ENCODE measurements at places on chromosomes 16 and 17.

DNA sequence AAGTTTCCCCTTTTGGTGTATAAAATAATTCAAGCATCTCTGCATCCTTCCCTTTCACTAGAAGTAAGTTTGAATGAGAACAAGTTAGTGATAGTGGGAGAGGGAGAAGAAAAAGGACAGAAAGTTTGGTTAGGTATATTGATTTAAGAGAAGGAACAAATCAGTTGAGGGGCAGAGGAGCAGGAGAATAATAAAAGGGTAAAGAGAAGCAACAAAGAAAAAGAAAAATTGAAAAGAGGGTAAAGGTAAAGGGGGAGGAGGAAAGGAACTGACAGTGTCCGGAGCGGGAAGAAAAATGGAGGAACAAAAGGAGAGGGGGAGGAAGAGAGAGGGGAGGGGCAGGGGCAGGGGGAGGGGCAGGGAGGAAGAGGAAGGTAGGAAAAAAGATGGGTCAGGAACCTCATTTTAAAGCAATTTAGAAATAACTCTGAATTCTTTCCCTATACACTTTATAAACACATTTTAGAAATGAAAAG lies 6.3 kb upstream of the IGF2BP1 start:
- no peak for DNase-seq

DNA sequence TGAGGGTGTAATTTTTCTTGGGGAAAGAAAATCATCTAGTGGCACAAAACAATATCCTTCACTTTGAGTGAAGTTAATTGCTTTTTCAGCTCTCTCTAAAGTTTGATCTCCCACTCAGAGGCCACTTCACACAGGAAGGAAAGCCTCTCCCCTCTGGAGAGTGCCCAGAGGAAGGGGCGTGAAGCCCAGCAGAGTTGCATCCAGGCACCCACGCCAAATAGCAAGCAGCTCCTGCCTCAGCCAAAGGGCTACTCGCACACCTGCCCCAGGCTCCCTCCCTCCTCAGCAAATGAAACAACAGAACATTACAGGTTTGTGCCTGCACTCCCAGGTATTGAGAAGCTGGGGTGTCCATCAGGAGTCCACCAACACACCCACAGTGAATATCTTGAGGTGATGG lies 183.0 kb upstream of the RPL38 start:
- DNase-seq, result no peak

DNA sequence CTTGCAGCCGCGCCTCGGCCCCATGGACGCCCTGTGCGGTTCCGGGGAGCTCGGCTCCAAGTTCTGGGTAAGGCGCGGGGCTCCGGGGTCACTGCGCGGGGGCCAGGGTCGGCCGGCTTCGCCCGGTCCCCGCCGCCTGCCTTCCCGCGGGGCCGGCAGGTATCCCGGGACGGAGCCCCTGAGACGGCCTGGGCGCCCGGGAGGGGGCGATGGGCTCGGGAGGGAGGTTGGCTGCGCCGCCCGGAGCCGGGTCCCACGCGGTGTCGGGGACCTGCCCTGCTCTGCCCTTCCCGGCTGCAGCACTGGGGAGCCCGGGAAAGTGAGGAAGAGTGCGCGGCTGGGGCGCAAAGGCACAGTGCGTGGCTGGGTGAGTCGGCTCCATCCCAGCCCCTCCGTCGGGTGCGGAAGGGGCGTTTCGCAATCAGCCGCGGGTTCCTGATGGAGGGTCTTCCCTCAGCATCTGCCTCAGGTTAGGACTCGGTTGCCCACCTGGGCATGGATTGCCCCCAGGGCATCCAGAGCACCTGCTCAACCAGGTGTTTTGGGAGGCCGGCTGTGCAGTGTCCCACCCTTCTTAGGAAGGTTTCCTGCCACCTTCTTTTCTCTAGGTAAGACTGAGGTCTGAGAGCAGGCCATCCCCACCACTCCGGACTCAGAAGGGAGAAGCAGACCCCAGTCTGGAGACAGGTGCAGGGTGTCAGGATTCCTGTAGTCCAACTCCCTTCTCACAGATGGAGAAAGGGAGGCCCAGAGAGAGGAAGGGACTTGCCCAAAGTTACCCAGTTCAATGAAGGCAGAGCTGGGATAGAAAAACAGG lies 442 bp downstream of the ABCC3 start:
- no peak for DNase-seq

- DNase-seq, result peak; percentile 72
Observed at GRCh38 chr17:51166987-51167931, 1.0 kb downstream of the NME2 start.

DNA sequence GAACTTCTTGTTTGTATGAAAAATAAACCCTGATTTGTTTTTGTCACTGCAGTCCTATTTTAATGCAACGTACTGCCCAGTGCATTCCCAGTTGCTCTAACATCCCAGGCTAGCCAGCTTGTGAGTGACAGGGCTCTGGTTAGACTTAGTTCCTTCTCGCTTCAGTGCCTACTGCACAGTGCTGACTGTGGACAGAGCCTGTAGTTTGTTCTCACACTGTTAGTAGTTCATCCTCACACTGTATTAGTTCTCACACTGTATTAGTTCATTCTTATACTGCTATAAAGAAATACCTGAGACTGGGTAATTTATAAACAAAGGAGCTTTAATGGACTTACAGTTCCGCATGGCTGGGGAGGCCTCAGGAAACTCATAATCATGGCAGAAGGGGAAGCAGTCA lies 116.6 kb upstream of the SALL1 start:
- no peak for DNase-seq

GRCh38 chr17:16322636-16323035 lies 30.6 kb downstream of the CENPV start:
- DNase-seq, result no peak

DNA sequence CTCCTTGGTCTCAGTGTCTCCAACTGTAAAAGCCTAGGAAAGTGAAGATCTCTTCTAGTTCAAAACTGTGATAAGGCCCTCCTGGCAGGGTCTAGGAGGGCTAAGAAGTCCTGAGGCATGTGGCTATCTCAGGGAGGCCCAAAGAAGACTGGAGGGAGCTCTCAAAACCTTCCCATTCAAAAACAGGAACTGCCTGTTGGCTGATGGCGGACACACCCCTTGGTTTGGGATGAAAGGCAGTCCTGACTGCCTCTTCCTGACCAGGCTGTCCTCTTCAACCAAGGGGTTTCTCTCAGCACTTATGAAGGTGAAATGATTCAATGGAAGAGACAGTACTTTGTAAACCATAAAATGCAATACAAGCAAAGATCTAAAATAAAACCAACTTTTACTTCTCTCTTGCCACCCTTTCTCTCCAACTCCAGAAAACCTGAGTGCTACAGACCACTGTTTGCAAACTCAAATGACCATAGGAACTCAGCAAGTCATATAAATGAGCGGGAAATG lies 4.7 kb downstream of the ZNF764 start:
- no peak for DNase-seq

GRCh38 chr17:4150096-4150495 lies 7.1 kb downstream of the CYB5D2 start:
- no peak for DNase-seq

GRCh38 chr17:32303781-32304288 lies 38.1 kb downstream of the C17orf75 start:
- DNase-seq, result no peak

- no peak for DNase-seq
Observed at GRCh38 chr16:24670623-24671454, 58.6 kb upstream of the TNRC6A start.

DNA sequence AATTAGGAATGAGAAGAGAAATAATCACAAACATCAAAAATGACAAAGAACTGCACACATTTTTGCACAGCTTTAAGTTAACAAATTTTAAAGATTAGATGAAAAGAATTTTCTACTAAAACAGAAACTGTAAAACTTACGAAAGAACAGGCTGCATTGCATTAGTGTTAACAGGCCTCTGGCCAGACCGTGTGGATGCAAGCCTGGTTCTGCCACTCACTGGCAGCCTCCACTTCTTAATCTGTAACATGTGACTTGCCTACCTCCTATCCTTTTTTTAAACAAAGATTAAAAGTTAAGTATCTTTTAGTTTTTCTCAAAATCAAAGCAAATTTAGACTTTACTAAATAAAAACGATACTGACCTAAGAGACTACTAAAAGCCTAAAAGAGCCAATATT lies 37.5 kb downstream of the CREBBP start:
- no peak for DNase-seq

DNA sequence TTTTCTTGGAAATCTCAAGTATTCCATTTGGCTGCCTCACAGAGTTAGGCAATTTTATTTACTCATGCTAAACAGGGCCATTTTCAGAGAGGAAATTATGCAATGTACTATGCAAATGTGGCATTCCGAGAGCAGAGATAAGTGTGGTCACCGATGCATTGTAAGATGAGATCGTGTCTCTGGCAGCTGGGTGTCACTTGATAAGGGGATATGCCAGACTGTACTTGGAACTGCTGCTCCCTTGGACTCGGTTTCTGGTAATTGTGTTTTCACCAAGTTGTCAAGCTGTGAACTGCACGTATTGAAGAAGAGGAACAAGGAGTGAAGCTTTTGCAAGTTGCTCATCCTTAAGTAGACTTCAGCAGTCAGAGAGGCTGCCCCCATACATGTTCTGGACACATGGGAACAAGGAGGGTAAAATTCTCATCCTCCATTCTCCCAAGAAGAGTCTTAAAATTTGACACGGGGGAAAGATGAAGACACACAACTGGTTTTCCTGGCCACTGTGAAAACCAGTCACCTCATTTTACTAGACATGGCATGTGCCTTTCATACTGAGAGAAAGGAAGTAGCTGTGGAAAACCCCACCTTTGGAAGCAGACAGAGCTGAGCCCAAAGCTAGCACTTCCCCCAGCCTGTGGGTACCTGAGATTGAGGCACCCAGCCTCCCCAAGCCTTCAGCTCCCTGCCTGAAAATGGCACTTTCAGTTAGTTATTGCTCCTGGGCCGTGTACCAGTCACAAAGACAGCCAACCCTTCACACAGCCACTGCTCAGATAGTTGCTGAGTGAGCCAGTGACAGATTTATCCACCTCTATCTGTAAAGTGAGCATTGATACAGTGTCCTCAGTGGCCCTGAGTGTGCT lies 150.7 kb downstream of the SOCS1 start:
- no peak for DNase-seq

- no peak for DNase-seq
Observed at GRCh38 chr17:14341866-14342265, 41.0 kb downstream of the HS3ST3B1 start.

DNA sequence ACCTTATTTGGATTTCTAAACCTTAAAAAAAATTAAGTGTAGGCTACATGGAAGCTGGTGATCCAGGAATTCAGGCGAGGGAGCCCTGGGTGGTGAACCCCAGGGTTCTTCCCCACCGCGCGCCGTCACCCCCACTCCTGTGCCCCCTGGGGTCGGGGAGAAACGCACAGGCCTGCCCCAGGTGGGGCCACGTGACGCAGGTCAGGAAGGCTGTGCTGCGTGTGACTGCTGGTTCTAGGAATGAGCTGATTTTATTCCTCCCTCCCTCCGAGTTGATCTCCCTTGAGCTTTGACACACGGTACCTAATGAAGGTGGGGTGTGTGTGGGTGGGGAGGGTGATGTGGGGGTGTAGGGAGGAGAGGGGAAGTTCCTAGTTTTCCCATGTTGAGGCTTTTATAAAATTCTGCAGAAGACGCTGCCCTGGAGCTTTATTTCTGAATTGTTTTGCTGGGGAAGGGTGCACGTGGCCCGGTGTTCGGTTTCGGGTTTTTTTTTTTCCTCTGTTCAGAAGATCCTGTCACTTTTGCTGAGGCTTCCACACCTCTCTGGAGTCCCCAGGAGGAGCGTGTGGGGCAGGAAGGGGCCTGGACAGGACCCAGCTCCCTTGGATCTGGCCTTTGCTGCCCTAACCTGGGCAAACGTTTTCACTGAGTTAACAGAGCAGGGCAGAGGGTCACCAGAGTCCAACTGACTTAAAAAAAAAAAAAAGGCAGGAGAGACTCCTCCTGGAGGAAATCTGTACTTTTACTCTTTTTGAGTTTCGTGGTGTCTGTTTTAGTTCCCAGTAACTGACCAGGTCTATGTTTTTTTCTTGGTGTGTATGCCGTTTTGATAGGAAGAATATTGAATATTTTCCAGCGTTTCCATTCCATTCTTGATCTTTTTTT lies 55.8 kb upstream of the GSE1 start:
- peak; percentile 52 for DNase-seq

- no peak for DNase-seq
Observed at GRCh38 chr16:29977063-29977825, 3.6 kb downstream of the TAOK2 start.

DNA sequence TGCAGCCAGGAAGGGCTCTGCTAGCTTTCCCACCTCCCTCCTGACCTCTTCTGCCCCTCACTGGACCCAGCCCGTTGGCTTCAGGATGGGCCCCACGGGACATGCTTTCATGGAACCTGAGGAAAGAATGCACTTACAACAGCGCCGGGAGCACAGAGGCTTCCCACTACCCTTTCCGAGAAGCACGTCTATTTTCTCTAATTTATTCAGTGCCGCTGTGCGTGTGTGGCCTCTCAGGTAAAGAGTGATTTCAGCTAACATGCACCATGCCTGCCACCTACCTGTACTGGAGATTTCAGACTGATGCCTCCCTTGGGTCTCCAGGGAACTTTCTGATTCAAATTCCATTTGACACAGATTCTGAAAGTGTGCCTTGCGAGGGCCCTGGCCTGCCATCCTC lies 140.1 kb downstream of the CYLD start:
- DNase-seq, result no peak

- no peak for DNase-seq
Observed at GRCh38 chr17:12342609-12343435, 322.1 kb downstream of the MAP2K4 start.

- no peak for DNase-seq
Observed at GRCh38 chr17:57099165-57099564, 14.1 kb downstream of the AKAP1 start.

GRCh38 chr16:77509051-77509450 lies 74.2 kb upstream of the ADAMTS18 start:
- no peak for DNase-seq

GRCh38 chr16:4609200-4610010 lies 5.3 kb downstream of the UBALD1 start:
- no peak for DNase-seq

DNA sequence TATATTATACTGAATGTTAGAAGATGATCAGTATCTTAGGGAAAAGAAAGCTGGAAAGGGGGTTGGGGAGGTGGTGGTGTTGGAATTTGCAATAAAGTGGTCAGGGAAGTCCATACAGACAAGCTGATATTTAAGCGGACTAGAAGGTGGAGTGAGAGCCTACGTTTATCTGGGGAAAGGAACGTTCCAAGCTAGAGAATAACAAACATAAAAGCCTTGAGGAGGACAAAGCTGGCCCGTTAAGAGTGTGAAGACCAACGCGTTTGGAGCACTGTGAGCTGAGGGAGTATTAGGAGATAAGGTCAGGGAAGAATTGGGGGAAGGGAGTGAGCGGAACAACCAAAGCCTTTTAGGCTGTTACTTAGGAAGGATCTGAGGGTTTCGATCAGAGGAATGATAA lies 1.4 kb downstream of the DDX42 start:
- DNase-seq, result no peak

DNA sequence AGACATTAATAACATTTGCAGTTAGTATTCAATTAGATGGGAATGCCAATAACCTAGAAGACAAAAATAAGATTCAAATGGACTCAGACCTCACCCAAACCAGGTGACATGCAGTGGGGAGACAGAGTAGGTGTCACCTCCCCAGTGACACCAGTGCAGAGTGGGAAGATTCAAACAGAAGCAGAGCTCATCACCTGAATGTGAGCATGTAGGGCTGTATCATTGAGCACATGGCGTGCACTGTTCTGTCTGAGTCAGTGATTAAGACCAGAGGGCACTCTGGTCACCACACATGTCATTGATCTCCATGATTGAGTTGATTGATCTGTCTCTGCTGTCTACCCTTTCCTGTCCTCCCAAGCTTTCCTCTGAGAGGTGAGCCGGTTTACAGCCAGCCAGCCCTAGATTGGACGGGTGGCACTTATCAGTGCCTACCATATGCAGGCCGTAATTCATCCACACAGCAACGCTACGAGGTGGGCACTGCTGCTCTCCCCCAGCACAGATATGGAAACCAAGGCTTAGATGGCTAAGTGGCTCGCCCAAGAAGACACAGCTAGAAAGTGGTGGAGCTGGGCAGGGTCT lies 34.0 kb downstream of the RHBDL3 start:
- no peak for DNase-seq
